ENCODE measurements at places on chromosomes 4 and X.

GRCh38 chr4:8108991-8109390 lies 49.6 kb downstream of the ABLIM2 start:
- no peak for DNase-seq

- no peak for DNase-seq
These were observed 616.9 kb downstream of the ANKRD50 start for GRCh38 chr4:124095621-124096020.

DNA sequence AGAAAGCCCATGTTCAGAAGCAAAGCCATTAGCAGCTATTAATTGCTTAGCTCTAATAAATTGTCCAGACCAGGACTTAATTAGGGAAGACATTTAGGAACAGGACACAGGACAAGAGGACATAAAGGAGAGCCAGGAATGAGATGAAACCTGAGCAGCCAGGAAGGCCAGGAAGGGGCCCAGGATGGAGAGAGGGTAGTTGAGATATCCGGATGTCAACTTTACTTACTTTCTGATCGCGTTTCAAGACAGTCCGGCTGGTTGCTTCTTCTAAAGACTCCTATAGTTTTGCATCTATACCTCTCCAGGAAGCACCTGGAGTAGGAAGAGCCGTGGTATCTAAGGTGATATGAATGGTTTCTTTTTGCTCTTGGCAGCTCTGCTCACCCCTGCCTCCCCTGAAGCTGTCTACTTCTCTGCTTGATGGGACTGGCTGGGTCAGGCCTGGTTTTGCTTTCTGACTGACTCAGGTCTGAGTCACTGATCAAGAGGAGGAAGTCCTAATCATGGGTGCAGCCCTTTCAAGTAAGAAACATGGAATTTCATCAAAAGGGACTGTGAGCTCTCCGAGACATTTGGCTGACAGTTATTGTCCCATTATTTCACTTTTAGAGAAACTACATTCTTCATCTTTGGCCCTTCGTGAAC lies 733.3 kb downstream of the RPA4 start:
- DNase-seq = no peak

DNA sequence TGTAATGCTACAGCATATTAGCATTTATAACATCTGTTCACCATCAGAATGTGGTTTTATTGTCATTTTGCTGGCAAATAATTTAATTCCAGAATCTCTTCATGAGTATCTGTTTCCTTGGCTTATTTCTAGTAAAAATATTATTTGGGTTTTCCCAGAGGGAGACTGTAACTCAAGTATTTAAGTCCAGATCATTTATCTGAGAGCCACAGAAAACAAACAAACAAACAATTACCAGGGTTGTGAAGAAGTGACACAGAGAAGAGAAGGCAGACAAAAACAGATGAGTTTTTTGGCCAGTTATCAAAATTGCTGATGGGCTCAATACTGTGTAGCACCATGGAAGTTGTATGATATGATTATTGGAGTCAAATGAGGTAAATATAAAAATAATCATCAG lies 515.1 kb downstream of the TECRL start:
- peak; percentile 12 for DNase-seq

DNA sequence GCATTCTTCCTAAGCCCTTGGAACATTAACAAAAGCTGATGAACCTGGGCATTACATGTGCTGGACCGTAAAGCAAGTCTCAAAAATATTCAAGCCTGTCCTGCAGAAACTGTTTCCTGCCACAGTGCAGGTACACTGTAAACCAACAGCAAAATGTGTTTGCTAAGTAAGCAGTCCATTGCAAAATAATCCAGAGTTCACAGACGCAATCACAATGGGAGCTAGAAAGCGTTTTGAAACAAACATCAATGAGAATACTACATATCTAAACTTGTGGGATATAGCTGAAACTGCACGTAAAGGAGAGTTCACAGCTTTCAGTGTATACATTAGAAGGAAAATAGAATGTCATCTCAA lies 61.6 kb downstream of the RGS12 start:
- no peak for DNase-seq

DNA sequence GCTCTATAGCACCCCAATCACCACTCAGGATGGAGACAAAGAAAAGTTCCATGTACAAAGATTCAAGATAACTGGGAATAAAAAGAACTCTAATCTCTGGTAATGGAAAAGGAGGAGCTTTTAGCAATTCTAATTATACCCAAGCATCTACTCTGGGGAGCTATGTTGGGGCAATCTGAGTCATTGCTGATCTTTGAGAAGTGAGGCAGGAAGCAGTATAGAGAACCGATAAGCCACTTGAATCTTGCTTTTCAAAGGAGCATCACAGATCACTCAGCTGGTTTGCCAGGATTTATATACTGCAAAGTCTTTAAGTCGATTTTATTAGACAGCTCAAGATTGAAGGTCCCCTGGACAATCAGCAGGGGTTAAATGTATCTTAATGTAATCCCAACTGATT lies 220.0 kb downstream of the ENOX2 start:
- DNase-seq = no peak

DNA sequence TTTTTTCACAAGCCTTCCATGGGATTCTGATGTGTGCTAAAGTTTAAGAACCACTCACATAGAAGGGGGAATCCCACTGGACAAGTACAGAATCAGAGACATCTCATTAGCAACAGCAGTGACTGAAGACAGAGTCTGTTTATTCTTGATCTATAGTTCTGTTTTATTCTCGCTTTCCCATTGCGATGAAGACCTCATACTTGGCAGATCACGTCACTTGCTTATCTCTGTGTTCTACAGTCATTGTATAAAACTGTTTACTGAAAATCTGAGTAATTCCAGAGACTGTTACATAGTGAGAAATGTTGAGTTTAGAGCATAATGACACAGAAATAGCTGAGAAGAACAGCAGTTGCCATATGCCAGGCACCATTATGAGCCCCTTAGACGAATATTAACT lies 185.5 kb downstream of the PTTG2 start:
- DNase-seq = no peak

- peak; percentile 82 for DNase-seq
These were observed 104.7 kb downstream of the MAML3 start for GRCh38 chr4:140049024-140049848.

- no peak for DNase-seq
These were observed 22.1 kb downstream of the ANXA5 start for GRCh38 chr4:121674696-121675095.

GRCh38 chr4:181017038-181017437 lies 1226.2 kb upstream of the TENM3 start:
- no peak for DNase-seq

DNA sequence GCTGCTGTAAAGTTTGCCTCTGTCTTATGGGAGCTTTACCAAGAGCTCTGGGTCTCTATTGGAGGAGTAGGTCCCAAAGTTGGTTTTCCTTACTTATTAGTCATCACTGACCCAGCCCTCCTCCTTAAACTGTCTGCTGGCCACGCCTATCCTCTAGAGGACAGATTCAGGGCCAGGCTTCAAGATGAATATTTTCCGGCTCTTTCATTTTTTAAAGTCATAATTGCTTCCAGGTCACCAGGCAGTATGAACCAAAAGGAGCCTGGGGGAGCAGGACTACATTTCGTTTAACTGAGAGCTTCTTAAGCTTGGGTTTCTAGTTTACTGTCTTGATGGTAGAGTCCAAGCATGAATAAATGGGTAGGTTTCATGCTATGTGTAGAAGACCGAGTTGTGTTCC lies 13.7 kb downstream of the BCORL1 start:
- no peak for DNase-seq
